ENCODE measurements at places on chromosomes 4 and X. TPM values are rescaled to one million over a fixed set of nuclear protein-coding genes. Genes with fewer than 3 reads are reported as not detected.

The ETNPPL gene
- not detected for total RNA-seq

The PABPC1L2A gene
- total RNA-seq: not detected

The PDZD11 gene
- total RNA-seq: 95.3 TPM

The LETM1 gene
- total RNA-seq: 33.1 TPM

The WWC2 gene
- total RNA-seq: 17.0 TPM

The CT45A1 gene
- not detected for total RNA-seq

The HDX gene
- total RNA-seq: 2.0 TPM

The SPIN2A gene
- 0.15 TPM for total RNA-seq

The SYN1 gene
- 0.21 TPM for total RNA-seq

The GAGE1 gene
- not detected for total RNA-seq

The KLKB1 gene
- total RNA-seq: 0.03 TPM

The AFM gene
- total RNA-seq: not detected

The NAA10 gene
- total RNA-seq: 214 TPM

The PDLIM3 gene
- 0.10 TPM for total RNA-seq

The NXF2 gene
- total RNA-seq: not detected

The WDFY3 gene
- 11.1 TPM for total RNA-seq

The NSD2 gene
- total RNA-seq: 50.6 TPM

The SPACA5 gene
- not detected for total RNA-seq

The TCEAL2 gene
- total RNA-seq: not detected

The NEIL3 gene
- 15.9 TPM for total RNA-seq

The GSX2 gene
- not detected for total RNA-seq

The PABPC5 gene
- total RNA-seq: not detected

The ABRAXAS1 gene
- total RNA-seq: 7.4 TPM

The NUP62CL gene
- total RNA-seq: 18.1 TPM

The UGT2B11 gene
- total RNA-seq: 0.10 TPM

The UBE2A gene
- 145 TPM for total RNA-seq

The USP51 gene
- total RNA-seq: 0.69 TPM

The FAT1 gene
- total RNA-seq: 163 TPM

The MAGEB1 gene
- total RNA-seq: not detected

The MAP7D2 gene
- 7.1 TPM for total RNA-seq

The LRAT gene
- total RNA-seq: 0.07 TPM

The IBSP gene
- not detected for total RNA-seq

The HAUS7 gene
- 57.6 TPM for total RNA-seq

The SPANXA1 gene
- not detected for total RNA-seq

The PPAT gene
- total RNA-seq: 23.7 TPM

The CENPVL2 gene
- not detected for total RNA-seq

The UBQLN2 gene
- total RNA-seq: 28.6 TPM

The SH3RF1 gene
- 10.6 TPM for total RNA-seq

The MGAT4D gene
- not detected for total RNA-seq

The NPY2R gene
- total RNA-seq: 0.08 TPM

The ARX gene
- 0.12 TPM for total RNA-seq

The SFRP2 gene
- total RNA-seq: not detected

The PAGE5 gene
- total RNA-seq: not detected

The RHOH gene
- total RNA-seq: not detected

The PLS3 gene
- 237 TPM for total RNA-seq

The SYAP1 gene
- 23.0 TPM for total RNA-seq

The TMEM150C gene
- 0.89 TPM for total RNA-seq

The SLC49A3 gene
- 0.29 TPM for total RNA-seq

The HSPA4L gene
- total RNA-seq: 10.3 TPM

The ARMCX2 gene
- total RNA-seq: not detected

Data from A549 treated with DMSO at 1 μM for 4 hours (cell line).